ENCODE measurements at places on chromosomes 5 and 9.

DNA sequence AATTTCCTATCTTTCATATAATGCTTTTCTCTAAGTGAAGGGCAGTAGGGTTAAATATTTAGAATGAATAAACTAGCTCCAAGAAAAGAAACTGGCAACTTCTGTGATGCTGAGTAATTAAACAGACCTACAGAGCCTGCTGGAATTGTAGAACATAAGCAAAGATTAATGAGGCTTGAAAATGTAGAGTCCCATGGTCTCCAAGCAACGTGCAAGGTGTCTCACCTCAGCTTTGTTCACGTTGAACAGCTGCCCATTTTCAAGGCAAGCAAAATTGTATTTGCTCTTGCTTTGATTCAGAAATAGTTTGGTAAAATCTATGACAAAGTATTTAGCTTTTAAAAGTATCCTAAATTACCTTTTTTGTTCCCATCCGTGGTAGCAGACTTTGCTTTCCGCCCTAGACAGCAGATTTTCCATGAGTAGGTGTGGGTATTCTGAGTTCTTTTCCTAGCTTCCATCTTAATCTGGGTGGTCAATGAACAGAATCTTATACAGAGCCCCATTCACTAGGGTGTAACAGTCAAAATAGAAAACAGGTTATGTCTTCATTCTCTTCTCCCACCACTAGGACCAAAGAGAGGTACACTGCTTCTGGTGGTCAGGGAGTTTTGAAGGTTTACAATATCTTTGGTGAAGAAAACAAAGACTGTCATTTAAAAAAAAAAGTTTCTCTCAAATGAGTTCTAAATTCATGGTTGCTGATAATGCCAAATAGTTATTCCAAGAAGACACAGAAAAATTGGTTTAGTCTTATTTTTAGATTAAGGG is 52.1 kb upstream of the TYRP1 start:
- DNase-seq: no peak

DNA sequence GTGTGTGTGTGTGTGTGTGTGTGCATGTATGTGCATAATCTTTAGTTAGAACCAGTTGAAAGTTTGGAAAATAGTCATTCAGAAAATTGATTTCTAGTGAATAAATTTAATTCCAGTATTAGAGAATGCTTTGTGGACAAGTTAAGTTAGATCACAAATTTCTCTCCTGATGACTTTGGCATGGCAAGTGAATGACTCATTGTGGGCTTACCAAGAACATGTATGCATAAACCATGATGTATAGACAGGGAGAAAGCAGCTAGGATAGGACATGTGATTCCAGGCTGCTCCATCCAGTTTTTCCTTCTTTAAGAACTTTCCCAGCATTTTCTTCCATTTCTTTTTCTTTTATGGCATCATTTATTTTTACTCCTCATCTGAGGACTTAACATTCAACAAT is 85.7 kb upstream of the SGCD start:
- DNase-seq: no peak

GRCh38 chr9:23752859-23753258 is 73.2 kb downstream of the ELAVL2 start:
- DNase-seq: no peak

GRCh38 chr5:52961274-52961681 is 27.9 kb upstream of the ITGA2 start:
- DNase-seq: no peak

- DNase-seq: no peak
Measured at GRCh38 chr5:174751154-174752000, 27.0 kb downstream of the MSX2 start.

DNA sequence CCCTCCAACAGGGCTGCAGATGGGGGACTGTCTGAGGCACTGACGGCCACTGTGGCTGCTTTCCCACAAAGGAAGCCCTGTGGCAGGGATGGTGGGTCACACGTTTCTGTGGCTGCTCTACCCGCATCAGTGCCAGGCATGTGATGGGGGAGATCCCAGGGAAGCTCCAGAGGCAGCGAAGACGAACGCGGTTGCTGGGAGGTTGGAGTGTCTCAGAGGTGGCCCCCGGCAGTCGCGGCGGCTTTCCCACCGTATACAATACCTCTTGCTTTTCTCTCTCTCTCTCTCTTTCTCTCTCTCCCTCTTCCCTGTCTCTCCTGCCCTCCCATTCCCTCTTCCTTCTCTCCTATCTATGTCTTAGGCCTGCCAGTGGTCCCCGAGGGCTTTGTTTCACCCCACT is 56.7 kb downstream of the CYFIP2 start:
- no peak for DNase-seq

DNA sequence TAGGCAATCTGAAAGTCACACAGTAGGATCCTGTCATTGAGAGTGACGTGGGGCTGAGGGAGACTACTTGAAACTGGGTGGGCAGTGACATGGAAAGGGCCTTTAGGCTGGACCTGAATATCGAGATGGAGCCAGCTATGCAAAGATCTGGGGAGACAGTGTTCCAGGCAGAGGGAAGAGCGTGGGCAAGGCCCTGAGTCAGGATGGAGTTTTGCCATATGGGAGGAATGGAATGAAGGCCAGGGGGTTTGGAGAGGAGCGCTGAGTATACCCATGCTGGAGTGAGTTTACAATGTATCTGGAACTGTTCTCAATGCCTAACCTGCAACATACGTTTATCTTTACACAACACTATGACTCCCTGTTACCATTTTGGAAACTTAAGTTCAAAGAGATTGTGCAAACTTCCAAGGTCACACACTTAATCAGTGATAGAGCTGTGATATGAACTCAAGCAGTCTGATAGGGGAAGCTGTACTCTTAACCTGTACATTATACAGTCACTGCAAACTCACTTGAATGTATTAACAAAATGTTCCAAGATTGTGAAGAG is 33.5 kb downstream of the INSYN2B start:
- no peak for DNase-seq

DNA sequence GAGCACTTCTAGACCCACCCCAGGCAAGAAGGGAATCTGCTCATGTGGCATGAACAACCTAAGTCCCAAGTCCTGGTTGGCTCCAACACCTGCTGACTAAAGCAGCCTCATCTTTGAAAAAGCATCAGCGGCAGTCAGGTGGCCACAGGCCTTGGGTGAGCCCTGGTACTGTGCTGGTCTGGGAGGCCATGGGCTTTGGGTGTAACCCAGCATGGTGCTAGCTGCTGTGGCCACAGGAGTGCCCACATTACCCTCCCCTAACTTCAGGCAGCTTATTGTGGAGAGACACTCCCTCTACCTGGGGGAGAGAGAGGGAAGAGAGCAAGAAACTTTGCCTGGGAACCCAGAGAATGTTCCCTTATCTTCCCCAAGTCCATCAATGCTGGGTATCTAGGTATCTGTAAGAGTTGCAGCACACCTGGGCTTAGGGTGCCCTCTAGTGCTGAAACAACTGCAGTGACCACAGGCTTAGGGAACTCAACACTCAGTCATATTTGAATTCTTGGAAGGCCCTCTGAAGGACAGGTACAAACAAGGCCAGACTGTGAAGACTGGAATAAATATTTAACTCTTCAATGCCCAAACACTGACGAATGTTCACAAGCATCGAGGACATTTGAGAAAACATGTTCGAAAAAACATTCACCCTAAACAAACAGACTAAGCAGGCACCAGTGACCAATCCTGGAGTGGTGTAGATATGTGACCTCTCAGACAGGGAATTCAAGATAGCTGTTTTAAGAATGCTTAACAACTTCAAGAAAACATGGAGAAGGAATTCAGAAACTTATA is 69.9 kb upstream of the OR2K2 start:
- DNase-seq: no peak

GRCh38 chr9:686321-686813 is 155.1 kb upstream of the DMRT1 start:
- DNase-seq: no peak

DNA sequence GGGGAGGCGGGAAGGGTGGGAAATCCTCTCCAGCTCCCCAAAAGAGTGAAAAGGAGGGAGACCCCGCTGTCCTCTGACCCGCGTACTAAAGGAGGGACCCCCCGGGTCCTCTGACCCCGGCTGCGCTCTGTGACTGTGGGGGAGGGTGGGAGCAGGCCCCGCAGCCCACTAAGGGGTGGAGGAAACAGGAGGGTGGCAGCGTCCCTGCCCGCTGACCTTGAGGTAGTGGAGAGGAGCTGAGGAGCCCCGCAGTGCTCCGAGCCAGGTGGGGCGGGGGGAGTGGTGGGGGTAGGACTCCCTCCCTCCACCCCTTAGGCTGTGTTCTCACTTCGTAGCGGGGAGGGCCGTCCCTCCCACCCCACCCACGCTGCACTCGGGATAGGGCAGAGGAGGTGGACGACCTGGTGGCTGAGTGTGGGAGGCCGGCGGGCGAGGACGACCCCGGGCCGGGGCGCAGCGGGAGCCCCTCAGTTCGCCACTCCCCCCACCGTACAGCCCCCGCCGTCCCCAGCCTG is 449 bp upstream of the ADCY2 start:
- DNase-seq: no peak

DNA sequence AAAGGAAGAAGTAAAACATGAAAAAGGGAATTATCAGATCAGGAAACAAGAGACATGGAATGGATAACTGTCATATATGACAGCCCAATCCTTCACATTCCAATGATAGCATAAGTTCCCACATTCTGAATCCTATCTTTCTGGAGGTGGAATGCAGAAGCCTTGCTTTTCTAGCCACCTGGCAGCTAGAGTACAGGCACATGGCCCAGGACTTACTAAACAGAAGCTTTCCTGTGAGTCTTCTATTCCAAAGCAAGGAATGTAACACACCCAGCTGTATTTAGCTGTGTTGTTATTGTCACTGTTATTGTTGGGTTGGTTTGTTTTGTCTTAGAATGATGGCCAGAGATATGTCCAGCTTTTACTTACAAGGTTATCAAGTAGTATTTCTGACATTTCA is 780.5 kb upstream of the ZNF608 start:
- no peak for DNase-seq

GRCh38 chr9:90460220-90460619 is 182.4 kb downstream of the DIRAS2 start:
- DNase-seq: no peak

GRCh38 chr5:62231576-62231975 is 74.4 kb upstream of the KIF2A start:
- no peak for DNase-seq

DNA sequence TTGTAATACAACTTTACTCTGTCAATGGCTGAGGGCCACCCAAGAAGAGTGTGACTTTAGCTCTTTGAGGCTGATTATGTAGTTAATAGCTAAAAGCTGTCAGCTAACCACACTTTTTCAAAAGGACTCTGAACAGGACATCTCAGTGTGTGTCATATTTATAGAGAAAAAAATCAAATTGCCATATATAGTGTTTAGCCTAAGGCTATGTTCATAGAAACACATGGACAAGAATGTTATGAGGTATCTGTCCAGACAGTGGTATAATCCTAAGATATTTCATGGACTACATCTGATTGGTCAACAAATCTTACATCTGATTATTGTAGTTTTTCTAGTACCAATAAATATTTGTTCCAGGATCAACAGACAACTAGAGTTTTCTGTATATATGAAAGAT is 42.1 kb upstream of the CDH18 start:
- DNase-seq: no peak

DNA sequence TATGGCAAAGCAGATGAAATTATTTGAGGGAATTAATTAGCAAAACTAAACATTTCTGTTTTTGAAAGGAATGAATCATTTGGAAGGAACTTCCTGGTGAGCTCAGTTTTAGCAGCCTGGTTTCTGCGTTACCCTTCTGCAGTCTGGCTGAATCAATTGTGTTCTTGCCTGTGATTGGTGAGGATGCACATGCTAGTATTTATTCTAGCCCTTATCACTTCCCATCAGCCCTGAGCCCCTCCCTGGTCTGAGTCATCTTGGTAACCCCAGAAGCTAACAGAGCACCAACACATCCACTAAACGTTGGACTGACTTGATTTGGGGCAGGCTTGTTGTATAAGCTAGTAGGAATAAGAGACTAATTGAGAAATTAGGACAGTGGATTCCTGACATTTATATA is 6.6 kb downstream of the TJP2 start:
- no peak for DNase-seq

DNA sequence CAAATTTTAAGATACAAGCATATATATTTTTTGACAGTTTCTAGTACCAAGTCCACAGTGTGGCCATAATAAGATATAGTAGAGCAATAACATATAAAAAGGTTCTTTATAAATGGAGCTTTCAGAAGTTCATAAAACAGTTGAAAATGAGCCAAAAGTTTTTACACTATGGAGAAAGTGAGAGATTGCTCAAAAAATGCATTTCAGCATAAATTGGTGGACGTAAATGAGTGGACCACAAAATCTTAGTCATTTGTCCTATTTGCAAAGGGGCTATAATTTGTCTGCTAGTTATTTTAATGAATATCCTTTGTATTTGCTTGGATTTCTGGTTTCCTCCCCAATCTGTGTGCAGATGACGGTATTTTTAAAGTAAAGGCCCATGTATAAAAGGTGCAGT is 159.4 kb upstream of the DAP start:
- DNase-seq: no peak

DNA sequence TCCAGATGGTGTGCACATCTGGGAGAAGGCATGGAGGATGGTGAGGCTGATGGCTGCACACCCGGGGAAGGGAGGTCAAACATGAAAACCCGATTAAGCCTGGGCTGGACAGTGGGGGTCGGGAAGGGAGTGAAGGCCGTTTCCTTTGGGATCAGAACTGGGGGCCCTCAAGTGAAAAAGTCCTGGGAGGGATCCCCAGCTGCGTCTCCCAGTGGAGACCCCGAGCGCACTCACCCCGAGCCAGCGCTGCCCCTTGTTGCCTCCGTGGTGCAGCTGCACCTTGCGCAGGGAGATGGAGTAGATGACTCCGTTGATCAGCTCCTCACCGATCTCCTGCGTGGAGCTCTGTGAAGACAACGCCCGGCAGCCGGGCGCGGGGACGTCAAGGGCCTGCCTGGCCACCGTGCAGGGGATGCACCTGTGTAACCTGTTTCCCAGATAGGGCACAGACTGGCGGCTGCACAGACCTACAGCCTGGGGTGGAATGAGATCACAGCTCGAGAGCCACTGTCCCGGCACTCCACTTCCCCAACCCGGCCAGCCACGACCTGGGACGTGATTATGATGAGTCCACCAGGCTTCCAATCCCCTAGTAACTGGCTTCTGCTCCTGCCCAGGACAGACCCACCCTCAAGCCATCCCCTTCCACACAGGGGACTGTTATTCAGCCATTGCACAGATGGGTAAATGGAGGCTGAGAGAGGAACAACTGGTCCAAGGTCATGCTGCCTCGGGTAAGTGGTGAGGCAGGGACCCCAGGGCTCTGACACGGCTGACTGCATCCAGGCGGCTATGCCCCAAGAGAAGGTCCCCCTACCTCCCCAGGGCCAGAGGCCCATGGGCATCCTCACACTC is 9.0 kb downstream of the RALGDS start:
- DNase-seq: no peak

- no peak for DNase-seq
Measured at GRCh38 chr9:113568571-113569321, 105.2 kb downstream of the RGS3 start.

DNA sequence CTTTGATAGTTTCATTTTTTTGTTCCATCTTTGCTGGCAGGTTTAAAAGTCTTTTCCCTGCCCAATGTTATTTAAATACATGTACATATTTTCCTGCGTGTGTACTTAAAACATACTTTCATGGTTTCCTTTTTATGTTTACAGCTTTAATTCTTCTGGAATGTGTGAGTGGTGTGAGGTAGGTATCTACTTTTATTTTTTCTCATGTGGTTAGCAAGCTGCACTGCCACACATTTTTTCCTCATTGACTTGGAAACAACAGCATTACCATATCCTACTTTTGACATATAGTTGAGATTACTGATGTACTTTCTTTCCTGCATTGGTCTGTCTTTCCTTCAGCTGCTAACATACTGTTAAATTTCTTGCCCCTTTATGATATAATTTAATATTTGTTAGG is 51.4 kb upstream of the COL15A1 start:
- DNase-seq: no peak

Measured in activated T-cell treated with anti-CD3 and anti-CD28 coated beads for 24 hours (primary cell).